ENCODE measurements at places on chromosomes 2 and 18.
A peak's percentile ranks its signal among the peaks of the same experiment; 100 is the strongest.

- DNase-seq: no peak
Measured at GRCh38 chr2:72570413-72570812, 255.4 kb downstream of the EXOC6B start.

DNA sequence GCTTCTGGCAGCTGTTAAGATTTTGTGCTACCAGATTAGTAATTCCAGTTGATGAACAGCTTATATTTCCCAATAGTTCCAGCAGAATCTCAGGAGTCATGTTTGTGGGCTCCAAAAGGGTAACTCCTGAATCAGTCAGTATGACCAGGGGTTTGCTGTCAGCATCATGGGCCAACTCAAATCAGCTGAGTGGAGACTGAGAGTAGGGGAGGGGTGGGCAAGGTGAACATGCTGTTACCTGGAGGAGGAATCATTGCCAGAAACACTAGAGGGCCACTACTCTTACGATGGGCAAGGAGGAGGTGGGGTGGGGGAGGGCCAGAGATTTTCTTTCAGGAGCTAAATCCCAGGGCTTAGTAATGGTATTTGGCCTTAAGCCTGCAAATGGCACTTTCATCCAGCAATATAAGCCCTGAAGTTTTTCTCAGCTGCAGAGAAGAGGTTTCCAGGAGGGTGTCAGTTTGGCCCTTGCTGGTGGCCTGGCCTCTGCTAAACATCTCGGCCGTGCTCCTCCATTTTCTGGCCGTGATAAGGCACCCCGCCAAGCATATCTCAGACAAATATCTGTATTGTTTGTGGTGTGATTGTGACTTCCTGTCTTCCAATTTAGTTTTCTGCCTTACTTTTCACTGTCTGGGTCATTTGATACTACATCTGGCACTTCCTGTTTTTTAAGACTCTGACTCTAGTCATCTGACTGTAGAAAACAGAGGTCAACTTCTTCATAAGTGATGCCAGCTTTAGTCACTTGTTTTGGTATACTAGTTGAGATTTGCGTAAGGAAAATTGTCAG is 120.5 kb upstream of the CXCR4 start:
- DNase-seq: no peak

DNA sequence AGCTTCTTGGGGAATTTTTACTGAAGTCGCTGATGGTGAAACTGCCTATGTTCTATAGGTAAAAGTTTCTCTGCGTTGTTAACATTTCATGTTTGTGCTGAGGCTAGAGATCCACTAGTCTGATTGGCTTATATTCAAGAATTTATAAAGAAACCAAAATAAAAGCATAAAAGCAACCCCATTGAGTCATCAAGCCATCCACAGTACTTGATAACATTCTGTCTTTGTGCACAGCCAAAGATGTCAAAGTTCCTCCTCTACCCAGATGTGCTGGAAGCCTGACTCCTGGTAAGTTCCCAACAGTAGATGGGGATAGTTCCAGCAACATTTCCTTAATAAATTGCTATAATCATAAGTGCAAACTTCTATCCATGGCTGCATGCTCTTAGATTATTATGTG is 107.8 kb downstream of the TANC1 start:
- DNase-seq: no peak

DNA sequence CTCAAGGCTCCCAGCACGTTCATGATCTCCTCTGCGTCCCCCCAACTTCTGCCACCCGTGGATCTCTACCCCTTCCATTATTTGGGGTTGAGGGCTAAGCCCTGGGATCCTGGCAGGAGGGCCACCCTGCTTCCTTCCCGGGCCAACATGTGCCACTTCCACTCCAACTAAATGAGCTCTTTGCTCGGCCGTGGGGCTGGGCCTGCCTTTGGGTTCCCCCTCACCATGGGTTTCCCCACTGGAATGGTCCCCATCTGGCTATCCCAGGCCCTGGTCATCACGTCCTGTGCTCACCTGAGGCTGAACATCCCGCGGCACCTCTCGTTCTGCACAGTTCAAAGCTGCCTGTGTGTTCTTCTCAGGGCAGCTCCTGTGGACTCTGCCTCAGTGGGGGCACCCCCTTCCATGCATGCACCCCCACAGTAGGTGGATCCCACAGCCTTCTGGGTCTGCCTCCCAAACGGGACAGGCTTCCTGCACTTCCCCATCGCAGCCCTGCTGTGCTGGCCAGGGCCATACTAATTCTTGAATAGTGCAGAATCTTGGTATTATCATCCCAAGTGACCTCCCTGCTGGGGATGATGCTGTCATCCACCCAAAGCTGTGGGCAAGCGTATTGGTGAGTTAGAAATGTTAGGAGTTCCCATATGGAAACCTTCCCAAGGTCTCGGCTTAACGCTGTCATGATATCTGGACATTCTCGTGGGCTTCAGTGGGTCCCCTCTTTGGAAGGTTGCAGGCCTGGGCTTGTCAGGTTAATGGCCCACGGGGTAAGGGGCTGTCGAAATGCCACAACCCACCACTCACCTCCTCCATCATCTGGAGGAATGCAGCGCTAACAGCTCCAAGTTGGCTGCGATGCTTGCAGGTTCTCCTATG is 150.5 kb upstream of the TWIST2 start:
- no peak for DNase-seq

DNA sequence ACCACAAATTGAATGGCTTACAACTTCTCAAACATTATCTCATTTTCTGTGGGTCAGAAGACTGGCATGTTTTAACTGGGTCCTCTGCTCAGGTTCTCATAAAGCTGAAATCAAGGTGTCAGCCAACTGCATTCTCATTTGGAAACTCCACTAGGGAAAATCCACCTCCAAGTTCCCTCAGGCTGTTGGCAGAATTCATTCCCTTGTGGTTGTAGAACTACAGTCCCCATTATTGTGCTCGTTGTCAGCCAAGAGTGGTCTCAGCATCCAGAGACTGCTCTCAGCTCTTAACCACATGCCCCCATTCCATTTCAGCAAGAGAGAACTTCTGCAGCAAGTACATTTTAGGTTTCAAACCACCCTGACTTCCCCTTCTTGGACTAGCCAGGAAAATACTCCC is 12.2 kb downstream of the NOL4 start:
- DNase-seq: no peak

GRCh38 chr18:7987284-7987976 is 420.3 kb downstream of the PTPRM start:
- DNase-seq: no peak

DNA sequence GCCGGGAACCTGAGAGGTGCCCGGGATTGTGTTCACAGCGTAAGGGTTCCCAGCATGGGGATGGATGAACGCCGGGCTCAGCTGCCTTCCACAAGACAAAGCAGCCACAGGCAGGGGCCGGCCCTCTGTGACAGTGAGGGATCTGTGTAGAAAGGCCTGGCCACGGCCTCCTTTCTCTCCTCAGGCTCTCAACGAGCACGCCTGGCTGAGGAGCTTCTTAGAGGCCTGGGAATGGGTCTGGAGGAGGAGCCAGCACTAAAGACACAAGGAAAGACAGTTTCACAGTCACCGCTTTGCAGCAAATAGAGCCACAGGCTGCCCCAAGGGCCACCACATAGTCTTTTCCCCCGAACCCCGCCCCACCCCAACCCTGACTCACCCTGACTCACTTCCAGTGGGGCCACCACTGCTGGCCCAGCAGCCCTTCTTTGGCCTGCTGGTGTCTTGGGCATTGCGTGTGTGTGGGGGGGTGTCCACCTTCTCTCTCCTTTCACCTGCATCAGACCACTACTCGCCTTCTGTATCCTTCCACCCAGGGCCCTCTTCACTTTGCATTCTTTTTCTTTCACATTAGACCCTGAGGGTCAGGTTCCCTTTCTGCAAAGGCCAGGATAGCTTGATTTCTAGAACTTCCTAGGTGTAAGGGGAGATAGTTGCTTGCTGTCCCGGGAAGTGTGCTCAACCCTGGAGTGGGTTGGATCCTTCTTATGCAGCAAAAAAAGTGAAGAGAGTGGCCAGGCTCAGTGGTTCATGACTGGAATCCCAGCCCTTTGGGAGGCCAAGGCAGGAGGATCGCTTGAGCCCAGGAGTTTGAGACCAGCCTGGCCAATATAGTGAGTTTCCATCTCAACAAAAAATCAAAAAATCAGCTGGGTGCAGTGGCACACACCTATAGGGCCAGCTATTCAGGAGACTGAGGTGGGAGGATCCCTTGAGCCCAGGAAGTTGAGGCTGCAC is 19.3 kb upstream of the HPCAL1 start:
- peak; percentile 41 for DNase-seq

DNA sequence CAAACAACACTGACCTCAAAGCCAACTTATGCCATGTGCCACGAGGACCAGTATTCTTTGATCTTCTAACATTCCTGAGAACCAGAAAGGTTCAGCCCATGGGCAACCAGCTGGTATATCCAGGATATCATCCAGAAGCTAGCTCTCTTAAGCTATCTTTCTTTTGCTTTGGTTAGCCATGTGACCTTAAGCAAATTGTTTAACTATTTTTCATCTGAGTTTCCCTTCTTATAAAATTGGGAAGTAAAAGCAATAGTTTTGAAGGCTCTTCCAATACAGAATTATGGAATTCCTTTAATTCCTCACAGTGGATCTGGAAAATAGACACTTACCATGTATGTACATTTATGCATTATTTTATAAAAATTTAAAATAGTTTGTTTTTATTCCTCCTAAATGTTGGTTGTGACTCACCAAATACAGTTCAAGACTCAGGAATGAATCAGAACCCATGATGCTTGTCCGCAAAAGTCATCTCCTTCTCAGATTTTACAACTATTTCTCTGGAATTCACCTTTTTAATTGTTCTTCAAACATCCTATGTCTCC is 435.7 kb downstream of the ZEB2 start:
- DNase-seq: no peak

DNA sequence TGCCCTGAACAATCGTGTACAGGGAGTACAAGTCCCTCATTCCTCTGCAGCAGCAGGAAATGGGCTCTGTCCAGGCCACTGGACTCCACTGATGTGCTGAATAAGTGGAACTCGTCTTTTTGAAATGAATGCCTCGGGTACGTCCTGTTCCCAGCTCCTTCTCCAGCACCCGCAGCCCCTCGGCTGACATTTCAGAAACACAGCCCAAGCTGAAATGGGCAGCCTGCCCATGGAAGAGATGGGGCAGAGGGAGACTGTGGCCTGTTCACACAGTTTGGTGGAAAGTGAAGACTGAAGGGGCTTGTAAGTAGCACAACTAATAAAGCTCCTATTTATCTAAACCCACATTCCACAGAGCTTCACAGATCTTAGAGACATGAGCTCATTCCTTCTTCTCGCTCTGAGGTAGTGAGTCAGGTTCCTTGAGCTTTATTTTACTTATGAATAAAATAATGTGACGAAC is 498.6 kb downstream of the TXNL1 start:
- no peak for DNase-seq

DNA sequence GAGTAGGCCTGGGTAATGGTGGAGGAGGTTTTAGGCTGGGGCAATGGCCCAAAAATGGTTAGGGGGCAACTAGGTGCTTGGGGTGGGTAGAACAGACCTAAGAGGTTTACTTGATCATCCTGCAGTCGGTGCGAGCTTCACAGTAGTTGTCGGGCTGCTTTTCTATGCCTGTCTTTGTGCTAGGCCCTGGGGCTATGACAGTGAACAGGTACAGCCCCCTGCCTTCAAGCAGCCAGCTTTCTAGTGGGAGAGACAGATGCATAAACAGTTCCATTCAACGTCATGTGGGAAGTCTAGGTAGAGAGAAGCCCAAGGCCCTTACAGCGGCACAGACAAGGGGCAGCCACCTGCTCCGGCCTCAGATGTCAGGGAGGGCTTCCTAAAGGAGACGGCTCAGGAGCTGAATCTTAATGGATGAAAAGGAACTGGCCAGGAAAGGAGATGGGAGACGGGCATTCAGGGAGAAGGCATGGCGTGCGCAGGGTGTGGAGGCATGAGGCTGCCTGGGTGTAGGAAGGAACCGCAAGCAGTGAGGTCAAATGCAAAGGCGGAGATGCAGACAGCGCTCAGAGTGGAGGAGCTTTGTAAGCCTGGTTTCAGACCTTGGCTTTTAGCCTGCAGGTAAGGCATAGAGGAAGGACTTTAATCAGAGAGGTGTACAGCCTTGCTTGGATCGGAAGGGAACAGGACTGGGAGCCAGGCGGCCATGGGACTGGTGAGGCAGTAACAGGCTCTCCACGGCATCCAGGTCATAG is 6.0 kb downstream of the CTIF start:
- no peak for DNase-seq

DNA sequence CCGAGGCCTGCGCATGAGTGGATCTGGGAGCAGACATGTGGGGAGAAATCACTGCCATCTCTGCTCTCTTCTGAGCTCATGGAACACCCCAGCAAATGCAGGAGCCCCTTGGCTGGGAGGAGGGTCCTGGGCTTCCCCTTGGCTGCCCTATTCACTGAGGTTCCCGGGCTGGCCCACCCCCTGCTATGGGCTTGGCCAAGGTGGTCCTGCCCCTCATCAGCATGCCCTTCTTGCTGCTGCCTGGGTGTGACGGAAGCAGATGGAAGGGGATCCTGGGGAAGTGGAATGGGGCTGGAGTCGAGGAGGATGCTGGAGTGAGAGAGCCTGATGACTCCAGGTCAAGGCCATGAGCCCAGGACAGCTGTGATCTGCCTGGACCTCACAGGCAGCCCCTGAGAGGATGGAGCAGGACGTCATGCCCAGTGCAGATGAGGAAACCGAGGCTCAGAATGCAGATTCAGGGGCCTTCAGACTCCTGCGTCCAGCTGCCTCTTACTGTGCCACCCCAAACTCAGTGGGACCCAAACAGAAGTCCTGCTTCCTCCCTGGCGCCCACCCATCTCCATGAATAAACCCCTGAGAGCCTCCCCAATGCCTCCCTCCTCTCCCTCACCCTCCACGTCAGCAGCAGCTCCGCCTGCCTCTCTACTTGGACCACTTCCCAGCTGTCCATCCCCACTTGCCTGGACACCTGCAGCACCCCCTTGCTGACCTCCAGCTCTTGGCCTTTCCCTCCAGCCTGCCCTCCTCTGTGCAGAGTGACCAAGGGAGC is 4.0 kb downstream of the SNED1 start:
- no peak for DNase-seq

- no peak for DNase-seq
Measured at GRCh38 chr18:59624369-59624765, 72.9 kb downstream of the CCBE1 start.

DNA sequence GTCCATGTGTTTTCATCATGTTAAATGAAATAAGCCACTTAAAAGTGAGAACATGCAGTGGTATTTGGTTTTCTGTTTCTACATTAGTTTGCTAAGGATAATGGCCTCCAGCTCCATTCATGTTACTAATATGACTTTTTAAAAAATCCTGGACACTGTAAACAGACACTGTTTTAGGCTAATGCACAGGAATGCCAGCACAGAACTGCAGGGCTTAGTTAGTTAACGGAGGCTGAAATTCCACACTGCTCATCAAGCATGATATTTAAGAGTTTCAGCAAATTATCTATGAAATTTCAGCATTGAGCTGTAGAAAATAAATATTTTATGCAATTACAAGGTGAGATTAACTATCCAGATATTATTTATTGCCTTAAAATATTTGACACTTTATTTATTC is 42.5 kb upstream of the PAX3 start:
- no peak for DNase-seq

DNA sequence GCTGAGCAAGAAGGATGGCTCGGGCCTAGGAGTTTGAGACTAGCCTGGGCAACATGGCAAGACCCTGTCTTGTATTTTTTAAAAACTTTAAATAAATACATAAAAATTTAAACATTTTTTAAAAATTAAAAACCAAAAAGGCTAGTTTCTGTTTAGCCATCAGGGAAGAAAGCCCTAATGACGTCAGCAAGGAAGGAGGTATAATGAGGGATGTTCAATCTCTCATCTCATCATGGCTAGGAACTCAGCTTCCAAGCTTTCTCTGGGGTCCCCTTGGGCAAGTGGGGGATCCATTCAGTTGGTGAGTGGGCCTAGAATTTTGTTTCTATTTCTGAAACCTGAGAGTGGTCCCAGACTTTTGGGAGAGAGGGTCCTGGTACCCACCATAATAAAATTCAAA is 35.1 kb upstream of the SLC25A52 start:
- no peak for DNase-seq

GRCh38 chr2:150787353-150788093 is 300.1 kb upstream of the RND3 start:
- DNase-seq: no peak
